Cortex of kidney (tissue), 1 donor: ENCODE measurements at places on chromosomes 16 and 17.

DNA sequence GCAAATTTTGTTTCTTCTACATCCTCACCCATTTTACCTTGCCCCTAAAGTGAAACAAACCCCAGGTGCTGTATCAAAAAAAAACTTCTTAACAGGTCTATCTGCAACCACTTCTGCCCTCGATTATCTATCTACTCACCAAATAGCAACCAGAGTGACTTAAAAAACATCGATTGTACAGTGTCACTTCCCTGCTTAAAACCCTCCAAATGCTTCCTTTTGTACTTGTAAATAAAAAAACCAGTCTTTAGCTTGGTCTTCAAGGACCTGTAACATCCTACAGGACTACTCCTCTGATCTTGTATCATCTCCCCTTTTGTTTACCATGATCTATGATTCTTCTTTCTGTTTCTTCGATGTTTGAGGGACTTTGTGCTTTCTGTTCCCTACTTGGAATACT lies 82.7 kb upstream of the CORO6 start:
- DNase-seq = no peak

DNA sequence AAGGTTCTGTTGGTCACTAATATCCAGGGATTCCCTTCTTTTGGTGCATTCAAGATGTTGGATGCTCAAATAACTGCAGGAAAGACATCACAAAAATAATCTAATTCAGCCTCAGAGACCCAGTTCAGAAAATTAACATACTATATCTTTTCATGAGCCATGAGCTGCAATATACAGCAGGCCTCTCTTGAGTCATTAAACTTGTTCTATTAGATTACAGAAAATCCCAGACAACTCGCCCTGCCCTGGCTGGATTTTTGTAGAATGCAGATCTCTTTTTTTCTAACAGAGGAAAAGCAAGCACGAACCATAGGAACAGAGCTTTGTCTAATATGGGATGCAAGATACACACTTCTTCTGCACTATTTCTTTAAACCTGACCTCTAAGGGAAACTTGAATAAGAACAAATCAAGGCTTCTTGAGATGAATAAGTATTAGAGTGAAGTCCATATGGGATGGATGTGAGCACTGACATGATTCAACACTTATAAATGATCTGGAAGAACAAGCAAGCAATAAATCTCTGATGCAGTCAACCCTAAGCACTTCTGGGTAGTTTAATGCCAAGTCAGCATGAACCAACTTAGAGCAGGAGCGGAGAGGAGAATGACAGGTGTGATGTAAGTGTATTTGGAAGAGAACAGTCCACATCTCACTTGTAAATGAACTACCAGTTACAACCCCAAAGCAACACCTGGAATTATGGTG lies 70.7 kb upstream of the GNAO1 start:
- no peak for DNase-seq

DNA sequence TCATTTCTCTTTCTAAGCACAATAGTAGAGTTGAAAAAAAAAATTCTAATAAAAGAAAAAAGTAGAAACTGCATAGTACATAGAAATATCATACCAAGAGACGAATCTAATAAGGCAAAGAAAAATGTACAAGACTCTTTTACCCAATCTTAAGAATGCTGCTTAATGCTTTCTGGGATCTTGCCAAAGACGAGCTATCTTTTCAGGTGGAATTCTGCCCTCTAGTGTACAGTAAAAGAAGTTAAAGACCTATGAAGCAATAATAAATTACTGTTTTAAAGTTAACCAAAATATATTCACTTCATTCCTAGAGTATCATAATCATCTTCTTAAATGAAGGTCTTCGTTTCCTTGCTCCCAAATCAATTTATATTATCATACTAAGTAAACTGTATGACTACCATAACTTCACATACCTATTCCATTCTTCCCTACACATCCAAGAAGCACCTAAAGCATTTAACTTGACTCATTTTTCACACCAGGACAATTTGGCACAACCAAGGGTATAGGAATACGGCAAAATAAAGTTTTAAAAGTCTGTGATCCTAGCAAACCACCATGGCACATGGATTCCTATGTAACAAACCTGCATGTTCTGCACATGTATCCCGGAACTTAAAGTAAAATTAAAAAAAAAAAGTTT lies 47.7 kb downstream of the CFDP1 start:
- no peak for DNase-seq

- DNase-seq = no peak
Measured at GRCh38 chr17:41464682-41465081, 2.5 kb downstream of the KRT32 start.

DNA sequence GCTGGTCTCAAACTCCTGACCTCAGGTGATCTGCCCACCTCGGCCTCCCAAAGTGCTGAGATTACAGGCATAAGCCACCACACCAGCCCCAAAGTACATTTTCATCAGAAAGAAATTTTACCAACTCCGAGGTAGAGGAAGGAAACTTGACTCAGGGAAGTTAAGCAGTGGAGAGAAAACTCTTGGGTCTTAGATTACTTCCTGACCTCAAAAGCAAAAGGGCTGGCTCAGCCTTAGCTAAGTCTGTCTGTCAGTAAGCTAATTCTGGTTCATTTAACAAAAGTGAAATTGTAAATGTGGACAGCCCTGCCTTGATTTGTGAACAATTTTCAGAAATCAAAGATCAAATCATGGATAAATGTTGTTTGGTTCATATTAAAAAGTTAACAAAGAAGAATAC lies 30.6 kb downstream of the MAP2K6 start:
- no peak for DNase-seq

- DNase-seq = no peak
Measured at GRCh38 chr17:45341533-45342158, 24.8 kb upstream of the MAP3K14 start.

GRCh38 chr17:17182598-17183136 lies 23.5 kb downstream of the PLD6 start:
- no peak for DNase-seq

DNA sequence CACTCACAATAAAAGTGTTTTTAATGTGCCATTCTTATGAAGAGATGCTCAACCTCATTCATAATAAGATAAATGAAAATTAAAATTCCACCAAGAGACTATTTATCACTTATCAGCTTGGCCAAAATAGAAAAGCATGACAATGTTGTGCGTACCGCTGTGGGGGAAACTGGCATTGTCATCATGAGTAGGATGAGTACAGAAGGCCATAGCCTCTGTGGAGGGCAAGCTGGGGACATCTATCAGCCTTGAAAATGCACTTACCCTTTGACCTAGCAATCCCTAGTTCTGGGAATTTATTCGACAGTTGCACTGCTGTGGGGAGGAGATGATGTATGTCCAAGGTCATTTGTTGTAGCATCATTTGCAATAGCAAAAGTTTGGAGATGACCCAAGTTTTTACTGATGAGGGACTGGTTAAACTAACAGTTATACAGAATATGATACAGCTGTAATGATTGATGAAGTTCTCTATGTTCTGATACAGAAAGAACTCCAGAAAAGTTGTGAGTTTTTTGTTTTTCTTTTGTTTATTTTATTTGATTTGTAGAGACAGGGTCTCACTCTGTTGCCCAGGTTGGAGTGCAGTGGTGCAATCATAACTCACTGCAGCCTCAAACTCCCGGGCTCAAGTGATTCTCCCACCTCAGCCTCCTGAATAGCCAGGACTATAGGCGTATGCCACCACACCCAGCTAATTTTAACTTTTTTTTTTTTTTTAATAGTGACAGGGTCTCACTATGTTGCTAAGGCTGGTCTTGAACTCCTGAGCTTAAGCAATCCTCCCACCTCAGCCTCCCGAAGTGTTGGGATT lies 13.7 kb upstream of the PRKCB start:
- DNase-seq = no peak

GRCh38 chr16:56777001-56777400 lies 47.1 kb downstream of the NUP93 start:
- DNase-seq = no peak

GRCh38 chr17:4446326-4447071 lies 12.8 kb downstream of the SPNS3 start:
- DNase-seq = no peak

- no peak for DNase-seq
Measured at GRCh38 chr17:48603959-48604769, 622 bp downstream of the HOXB6 start.

DNA sequence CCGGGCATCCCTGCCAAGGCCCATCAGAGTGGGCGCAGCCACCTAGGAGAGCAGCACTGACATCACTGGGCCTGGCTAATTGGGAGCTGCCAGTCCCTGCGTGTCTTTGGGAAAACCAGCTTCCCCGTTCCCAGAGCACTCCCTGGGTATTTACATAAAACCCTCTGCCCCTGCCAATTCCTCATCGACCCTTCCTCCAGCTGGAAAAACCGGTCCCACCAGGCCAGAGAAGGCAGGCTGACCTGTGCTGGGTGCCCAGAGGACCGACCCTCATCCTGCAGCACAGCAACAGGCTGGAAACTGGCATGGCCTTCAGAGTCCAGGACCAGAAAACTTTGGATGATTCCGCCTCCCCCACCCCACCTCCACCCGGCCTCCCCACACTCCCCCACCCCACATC lies 8.2 kb upstream of the FOXN1 start:
- no peak for DNase-seq

DNA sequence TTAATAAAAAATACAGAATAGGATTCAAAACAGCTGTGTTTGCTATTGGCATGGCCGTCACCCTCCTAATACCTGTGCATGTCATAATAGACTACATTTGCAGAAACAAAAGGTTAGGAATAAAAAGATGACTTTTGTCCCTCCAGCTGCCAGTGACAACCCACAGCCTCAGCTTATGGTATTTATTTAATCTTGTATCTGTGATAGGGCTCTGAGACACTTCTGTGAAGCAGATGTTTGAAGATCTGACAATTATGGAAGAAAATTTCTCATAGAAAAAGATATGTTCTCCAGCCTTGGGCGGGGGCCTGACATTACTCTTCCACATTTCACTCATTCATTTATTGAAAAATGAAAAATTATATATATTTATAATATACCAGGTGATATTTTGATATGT lies 62.2 kb downstream of the PITPNC1 start:
- no peak for DNase-seq

- no peak for DNase-seq
Measured at GRCh38 chr16:80846680-80847079, 42.3 kb upstream of the CDYL2 start.

GRCh38 chr17:51611585-51611984 lies 351.2 kb downstream of the UTP18 start:
- DNase-seq = no peak

GRCh38 chr16:354291-354881 lies 1.9 kb upstream of the AXIN1 start:
- DNase-seq = no peak

DNA sequence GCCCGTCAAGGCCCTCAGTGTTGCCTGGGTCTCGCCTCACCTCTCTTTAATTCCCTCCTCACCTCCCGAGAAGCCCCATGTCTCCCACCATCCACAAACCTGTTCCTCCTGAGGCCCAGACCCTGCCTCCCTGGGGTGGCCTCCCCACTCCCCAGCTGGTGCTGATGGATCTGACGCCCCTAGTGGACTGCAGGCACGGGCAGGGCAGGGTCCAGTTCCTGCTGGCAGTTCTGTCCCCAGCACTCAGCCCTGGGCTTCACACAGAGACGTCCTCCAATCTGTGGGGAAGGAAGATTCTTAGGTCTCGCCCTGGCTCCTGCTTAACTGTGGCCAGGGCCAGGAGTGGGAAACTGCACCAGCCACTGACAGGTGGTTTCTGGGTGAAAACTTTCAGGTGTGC lies 108.8 kb downstream of the AMFR start:
- DNase-seq = no peak

DNA sequence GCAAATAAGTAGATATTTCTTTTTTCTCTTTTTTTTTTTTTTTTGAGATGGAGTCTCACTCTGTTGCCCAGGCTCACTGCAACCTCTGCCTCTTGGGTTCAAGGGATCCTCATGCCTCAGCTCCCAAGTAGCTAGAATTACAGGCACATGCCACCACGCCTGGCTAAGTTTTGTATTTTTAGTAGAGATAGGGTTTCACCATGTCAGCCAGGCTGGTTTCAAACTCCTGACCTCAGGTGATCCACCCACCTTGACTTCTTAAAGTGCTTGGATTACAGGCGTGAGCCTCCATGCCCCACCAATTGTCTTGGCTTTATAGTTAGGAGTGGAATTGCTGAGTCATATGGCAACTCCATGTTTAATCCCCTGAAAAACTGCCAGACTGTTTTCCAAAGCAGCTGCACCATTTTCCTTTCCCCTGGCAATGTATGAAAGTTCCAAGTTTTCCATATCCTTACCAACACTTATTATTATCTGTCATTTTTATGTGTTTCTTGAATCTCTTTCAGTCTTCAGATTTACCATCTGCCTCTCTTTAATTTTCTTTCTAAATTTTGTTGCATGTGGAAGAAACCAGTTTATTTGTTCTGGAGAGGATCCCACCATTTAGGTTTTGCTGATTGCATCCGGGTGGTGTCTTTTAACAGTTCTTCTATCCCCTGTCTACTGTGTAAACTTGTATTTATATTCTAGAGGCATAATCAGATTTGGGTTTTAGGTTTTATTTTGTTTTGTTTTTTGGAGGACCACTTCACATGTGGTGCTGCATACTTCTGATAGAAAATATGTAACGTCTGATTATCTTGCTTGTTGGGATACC lies 9.9 kb upstream of the CES3 start:
- DNase-seq = no peak

DNA sequence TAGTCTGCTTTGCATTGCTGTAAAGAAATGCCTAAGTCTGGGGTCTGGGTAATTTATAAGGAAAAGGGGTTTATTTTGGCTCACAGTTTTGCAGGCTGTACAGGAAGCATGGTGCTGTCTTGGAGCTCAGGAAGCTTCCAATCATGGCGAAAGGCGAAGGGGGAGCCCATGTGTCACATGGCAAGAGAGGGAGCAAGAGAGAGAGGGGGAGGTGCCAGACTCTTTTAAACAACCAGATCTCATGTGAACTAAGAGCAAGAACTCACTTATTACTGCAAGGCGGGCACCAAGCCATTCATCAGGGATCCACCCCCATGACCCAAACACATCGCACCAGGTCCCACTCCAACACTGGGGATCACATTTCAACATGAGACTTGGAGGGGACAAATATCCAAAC lies 148.2 kb upstream of the HS3ST2 start:
- no peak for DNase-seq

DNA sequence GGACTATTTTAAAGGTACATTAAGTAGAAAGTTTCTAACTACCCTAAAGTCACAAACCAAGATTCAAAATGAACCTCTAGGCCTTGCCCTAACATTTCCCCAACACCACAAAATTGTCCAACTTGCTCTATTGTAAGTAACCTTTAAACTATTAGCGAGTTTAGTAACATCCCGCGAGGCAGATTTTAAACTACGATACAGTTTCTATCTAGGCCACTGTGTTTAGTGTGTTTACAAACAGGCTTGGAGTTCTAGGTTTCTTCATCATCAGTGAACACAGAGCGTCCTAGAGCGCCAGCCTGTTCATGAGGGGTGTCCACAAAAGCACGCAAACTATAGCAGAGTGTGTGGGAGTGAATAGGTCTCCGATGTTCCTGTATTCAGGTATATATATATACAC lies 51.8 kb downstream of the EMP2 start:
- no peak for DNase-seq

DNA sequence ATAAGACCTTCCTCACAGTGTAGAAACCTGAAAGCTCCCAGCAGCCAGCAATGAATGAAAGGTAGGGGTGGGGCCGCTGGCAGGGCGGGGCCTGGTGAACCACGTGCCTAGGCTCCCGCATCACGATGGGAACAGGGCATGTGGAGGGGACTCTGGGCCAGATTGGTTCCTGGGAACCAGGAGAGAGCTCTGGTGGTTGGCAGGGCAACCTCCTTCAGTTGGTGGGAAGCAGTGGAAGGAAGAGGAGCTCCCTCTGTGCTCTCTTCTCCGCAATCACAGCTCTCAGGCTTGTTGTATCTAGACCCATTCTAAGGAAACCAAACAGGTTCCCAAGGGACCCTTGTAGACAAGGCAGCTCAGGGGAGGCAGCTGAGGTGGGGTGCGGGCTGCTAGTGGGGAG lies 10.5 kb downstream of the GGA2 start:
- no peak for DNase-seq
